ENCODE measurements at places on chromosomes 7 and 10.
A peak's percentile ranks its signal among the peaks of the same experiment; 100 is the strongest.

DNA sequence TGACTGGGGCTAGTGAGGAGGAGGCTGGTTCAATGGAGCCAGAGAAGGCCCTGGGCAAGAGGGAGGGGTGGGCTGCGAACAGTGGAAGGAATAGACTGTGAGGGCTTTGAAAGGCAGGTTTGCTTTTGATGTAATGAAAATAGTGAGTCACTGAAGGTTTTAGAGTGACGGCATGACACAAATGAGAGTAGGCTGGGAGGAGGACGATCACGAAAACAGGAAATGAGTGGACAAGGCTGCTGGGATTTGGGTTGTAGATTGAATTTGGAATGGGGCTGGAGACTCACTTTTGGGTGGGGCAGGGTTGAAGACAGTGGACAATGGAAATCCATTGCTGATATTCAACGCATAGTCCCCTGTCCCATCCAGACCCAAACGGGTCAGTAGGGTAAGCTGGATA lies 139.6 kb downstream of the CDH23 start:
- DNase-seq = no peak

GRCh38 chr10:13939391-13939790 lies 352.6 kb downstream of the PRPF18 start:
- DNase-seq = no peak

DNA sequence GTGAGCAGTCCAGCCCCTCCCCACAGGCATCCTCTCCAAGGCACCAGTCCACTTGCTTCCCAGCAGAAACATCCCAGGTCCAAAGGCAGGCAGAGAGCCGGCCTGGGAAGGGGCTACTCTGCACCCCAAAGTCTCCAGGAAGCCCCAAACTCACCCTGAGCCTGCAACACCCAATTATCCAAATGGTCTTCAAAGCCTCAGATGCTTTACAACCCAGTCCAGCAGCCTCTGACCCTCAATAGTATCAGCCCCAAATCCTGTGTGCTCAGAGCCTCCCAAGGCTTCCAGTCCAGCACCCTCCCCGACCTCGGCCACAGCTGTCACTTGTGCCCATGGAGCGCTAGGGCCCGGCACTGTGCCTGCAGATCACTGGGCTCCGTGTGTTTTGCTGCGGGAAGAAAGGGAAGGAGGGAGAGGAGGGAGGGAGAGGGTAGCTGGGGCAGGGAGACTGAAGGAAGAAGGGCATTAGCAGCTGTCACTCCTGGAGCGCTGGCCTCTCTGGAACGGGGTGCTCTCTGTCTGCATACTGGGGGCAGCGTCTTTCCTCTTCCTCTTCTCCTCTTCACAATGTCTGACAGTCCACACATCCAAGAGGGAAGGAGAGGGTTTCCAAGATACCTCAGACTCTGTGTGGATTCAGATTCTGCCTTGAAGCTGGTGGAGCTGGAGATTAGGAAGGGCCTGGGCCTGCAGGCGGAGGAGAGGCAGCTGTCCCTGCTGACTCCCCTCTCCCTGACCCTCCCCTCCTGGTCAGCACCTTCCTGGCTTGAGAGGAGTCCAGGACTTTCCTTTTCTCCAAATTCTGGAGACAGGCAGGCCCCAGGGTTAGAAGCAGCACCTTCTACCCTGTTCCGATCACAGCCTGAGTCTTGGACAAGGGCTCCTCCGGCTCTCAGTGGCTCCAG lies 13.2 kb downstream of the CALML5 start:
- DNase-seq = no peak

DNA sequence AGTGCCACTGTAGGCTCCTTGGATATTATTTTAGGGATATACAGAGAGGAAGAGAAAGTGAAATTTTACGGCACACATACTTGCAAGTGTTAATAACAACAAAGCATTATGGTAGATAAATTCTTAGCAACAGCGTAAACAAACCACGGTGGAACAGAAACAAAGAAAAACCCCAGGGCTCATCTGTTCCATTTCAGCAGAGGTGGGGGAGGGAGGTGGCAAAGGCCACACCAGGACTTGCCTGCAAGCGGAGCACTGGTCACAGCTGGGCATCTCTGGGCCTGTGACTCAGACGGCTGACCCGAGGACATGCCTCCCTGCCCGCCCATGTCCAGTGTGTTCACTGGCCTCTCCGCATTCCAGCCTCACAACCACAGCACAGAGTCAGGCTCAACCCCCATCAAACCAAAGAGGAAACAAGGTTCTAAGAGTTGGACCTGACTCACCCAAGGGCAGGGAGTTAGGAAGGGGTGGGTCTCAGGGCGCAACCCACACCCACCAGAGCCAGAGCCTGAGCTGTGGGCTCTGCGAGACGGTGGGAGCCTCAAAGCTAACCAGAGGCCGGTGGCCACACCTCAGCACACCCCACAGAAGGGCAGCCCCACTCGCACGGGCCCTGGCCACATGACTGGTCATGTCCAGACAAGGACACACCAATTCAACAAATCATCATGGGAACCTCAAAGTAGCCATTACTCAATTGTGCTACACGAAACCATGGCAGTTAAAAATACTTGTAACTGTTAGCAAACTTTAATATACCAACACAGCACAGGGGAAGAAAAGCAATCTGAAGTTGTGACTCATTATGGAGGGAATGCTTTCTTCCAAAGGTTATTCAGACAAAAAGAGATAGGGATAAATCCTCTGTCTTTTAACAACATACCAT lies 10.7 kb downstream of the ESYT2 start:
- DNase-seq = peak; percentile 53

- DNase-seq = no peak
These were observed 62.5 kb upstream of the PALS2 start for GRCh38 chr7:24510759-24511158.

DNA sequence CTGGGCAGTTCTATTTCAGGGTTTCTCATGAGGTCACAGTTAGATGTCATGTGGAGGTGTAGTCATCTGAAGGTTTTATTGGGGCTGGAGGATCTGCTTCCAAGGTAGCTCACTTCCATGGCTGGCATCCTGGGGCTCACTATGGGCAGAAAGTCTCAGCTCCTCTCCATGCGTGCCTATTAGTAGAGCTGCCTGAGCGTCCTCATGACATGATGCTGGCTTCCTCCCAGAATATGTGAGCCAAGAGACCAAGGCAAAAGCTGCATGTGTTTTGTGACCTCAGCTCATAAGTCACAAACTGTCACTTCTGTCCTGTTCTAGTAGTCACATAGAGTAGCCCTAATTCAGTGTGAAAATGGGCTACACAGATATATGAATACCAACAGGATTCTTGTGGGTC lies 524.4 kb downstream of the SUGCT start:
- no peak for DNase-seq
